ENCODE measurements at places on chromosomes 6 and 20.

GRCh38 chr20:5674176-5674660, 76.0 kb upstream of the SHLD1 start:
- DNase-seq = peak; percentile 86

- no peak for DNase-seq
These were observed 88.2 kb downstream of the SAMD3 start for GRCh38 chr6:130134582-130134981.

GRCh38 chr6:64383277-64383676, 747.7 kb downstream of the PHF3 start:
- no peak for DNase-seq

GRCh38 chr6:105522626-105523322, 119.9 kb upstream of the PREP start:
- DNase-seq = no peak

DNA sequence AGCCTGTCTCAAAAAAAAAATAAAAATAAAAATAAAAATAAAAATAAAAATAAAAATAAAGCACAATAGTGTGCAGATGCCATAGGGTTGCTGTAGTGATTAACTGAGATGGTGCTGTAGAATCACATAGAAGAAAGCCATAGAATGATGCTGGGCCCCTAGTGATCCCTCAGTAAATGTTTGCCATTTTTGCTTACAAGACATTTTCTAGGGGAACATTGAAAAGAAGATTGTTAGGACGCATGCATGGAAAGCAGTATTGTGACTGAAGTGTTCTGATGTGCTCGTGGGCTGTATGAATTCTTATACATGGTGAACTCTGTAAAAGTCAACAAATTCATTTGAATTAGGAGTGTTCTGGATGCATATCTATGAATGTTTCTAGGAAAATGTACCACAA, 22.0 kb upstream of the SAMD3 start:
- no peak for DNase-seq

DNA sequence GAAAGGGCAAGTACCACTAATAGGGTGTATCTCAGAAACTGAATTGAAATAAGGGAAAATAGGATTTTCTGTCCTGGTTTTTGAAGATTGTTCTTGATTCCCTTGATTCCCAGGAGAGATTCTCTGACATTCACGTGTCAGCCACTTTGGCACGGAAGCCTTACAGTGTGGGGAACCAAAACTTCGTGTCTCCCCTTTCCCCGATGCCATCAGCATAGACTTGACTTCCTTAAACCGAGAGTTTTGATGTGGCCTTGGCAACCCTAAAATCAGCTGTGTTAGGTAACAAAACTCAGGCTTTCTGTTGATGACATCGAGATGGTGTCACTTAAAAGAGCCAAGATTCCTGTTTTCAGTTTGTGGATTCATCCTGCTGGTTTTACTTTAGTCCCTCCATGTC, 7.5 kb downstream of the HMGN4 start:
- DNase-seq = peak; percentile 84

GRCh38 chr20:11076434-11077105, 402.8 kb upstream of the JAG1 start:
- DNase-seq = peak; percentile 31

Data from suppressor macrophage (primary cell).